ENCODE measurements at places on chromosomes 1 and 21.
A peak's percentile ranks its signal among the peaks of the same experiment; 100 is the strongest.

GRCh38 chr1:31924839-31925238, 13.3 kb downstream of the PTP4A2 start:
- DNase-seq: no peak

GRCh38 chr1:163069142-163069541, at the start of gene RGS4:
TSS of gene RGS4 (plus strand) at chr1:163069361. CDS start at chr1:163069485, 124 bp downstream.
- DNase-seq: peak; percentile 63

DNA sequence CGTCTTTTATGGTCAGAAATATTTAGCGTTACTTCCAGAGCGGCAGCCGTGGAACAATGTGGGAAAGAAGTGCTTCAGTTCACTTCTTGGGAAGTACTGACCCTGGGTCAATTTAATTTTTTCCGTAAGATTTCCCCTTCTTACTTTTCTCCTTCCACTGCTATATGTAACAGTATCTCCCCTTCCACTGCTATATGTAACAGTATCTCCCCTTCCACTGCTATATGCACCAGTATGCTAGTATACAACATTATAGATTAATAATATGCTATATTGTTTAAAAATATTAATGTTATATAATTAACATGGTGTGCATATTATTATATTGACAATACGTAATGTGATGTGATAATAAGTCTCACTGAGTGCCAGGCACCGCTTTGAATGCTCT, 69.7 kb upstream of the ERG start:
- DNase-seq: no peak

DNA sequence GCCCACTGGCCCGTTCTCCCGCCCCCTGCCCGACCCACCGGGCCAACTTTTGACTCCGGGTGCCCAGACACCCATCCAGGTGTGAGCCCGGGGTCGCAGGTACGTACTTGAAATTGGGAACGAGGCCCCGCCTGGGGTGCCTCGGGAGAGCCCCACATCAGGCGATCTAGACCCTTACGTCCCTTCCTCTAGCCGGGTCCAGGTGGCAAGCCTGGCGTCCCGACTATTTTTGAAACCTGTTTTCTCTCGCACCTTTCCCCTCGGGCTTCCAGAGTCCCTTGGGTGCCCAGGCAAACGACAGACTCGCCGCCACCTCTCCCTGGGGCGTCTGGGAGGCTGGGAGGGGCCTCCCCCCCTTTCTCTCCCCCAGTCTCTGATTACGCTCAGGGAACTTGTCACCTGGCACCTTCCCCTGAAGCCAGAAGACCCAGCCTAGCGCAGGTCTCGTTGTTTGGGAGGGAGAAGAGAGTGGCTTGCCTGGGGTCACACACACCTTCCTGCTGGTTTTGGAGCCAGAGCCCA, 898 bp downstream of the LDLRAP1 start:
- no peak for DNase-seq

DNA sequence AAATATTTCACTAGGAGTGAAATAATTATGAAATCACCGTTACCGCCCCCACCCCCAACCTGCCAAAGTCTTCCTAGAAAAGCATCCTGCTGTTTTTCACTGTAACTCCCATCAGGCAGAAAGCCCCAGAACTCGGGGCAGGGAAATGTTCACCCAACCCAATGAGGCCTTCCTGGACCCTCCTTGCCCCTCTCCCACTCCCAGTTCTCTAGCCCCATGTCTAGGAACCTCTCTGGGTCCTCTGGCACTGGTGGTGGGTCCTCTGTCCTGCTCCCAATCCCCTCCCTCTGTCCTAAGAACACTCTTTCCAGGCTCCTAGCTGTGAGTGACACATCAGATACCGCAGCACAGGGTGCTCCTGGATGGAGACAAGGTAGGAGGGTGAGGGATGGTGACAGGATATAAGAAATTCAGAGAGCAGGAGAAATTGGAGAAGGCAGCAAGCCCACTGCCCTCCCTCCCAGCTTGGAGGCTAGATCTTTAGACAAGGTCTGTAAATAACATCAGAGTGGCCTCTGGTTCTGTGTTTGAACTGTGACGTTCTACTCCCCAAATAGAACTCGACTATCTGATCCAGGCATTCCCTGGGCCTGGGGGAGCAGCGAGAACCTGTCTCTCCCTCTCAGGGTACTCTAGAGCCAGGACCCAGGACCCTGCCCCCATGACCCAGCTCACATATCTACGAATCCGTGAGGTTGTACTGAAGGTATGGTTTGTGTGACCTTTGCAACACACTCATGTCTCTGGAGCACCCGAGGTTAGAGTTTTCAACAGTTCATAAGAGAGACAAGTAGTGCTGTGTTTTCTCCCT, 23.3 kb upstream of the BTG2 start:
- no peak for DNase-seq

GRCh38 chr1:24526940-24527542, 24.4 kb downstream of the RCAN3 start:
- no peak for DNase-seq

DNA sequence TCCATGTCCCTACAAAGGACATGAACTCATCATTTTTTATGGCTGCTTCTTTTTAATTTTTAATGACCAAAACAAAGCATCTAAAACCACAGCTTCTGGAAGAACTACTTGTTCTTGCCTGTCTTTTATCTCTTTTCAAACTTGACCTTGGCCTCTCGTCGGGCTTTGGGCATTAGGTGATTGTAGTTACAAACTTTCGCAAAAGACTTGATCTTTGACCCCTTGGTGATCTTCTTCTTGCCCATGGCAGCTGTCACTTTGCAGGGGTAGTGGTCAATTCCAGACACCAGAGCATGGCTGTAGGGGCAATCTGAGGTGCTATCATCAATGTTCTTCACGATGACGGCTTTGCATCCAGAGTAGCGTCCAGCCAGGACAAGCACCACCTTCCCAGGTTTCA, 67.8 kb downstream of the EPB41 start:
- DNase-seq: no peak

DNA sequence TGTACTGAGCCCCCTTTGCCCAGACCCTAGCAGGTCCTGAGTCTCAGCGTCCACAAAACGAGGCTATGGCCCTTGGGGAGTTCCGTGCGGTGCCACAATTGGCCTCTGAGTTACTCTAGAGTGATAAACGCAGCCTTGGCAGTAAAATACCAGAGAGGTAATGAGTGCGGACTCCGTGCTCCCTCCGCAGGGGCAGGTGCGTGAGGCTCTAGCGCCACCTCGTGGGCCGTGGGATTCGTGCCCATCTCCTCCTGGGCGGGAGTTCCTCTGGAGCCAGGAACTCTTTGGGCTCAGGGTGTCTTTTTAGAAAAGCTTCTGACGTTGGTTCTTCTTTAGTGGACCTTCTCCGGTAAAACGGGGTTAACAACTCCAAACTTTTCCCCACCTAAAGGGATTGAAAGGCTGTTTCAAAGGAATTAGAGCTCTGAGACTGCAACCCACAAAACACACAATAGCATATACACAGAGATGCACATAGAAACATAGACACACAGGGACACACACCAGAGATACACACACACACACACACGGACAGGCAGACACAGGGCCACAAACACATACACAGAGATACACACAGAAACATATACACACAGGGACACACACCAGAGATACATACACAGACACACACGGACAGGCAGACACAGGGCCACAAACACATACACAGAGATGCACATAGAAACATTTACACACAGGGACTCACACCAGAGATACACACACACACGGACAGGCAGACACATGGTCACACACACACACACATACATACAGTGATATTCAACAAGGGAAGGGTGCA, 99.4 kb downstream of the KCNJ15 start:
- DNase-seq: peak; percentile 83

GRCh38 chr1:96524100-96524499, 197.5 kb upstream of the PTBP2 start:
- DNase-seq: no peak

- no peak for DNase-seq
Measured at GRCh38 chr1:217072926-217073325, 349.7 kb upstream of the ESRRG start.

- DNase-seq: no peak
Measured at GRCh38 chr21:39504230-39504629, 52.5 kb downstream of the SH3BGR start.

DNA sequence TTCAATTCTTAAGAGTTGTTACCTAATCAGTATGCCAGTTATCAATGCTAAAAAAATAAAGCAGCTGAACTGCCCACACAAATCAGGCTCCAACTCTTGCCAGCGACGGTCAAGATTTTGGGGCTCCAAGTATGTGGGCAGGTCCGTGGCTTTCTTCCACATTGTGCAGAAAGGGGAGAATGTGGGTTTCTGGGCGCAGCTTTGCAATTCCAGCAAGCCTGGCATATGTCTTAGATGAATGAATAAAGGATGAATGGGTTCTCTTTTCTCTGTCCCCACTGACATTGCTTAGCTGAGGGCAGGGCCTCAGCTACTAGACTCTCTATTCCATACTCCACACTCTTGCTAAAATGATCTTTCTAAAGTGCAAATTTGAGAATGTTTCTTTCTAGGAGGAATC, 42.4 kb downstream of the NENF start:
- no peak for DNase-seq

DNA sequence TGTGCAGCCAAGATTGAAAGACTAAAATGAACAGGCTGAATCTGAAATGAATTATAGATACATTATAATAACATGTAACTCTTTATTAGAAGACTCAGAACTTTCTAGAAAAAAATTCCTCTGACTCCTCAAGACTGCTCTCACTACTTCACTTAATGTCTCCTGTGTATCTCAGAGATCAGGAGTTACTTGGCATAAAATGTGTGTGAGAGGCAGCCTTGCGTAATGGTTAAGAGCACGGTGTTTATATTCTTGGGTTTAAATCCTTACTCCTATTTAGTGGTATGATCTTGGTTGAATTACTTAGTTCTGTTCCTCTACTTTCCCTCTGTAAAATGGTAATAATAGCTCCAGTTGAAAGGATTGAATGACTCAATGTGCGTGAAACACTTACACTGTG, 634.9 kb downstream of the LTN1 start:
- DNase-seq: no peak

DNA sequence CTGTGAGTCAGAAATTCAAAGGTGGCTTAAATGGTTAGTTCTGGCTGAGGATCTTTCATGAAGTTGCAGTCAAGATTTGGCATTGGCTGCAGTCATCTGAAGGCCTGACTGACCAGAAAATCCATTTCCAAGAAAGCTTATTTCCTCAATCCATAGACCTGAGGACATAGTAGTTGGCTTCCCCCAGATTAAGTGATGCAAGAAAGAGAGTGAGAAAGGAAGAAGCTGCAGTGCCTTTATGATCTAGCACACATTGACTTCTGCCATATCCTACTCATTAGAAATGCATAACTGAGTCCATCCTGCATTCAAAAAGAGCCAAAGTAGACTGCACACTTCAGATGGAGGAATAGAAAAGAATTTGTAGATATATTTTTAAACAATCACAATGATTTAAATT, 222.6 kb downstream of the COL24A1 start:
- DNase-seq: no peak

GRCh38 chr1:241527146-241527545, 5.0 kb upstream of the KMO start:
- no peak for DNase-seq

GRCh38 chr1:105137543-105138457, 1388.1 kb downstream of the AMY1C start:
- DNase-seq: no peak

DNA sequence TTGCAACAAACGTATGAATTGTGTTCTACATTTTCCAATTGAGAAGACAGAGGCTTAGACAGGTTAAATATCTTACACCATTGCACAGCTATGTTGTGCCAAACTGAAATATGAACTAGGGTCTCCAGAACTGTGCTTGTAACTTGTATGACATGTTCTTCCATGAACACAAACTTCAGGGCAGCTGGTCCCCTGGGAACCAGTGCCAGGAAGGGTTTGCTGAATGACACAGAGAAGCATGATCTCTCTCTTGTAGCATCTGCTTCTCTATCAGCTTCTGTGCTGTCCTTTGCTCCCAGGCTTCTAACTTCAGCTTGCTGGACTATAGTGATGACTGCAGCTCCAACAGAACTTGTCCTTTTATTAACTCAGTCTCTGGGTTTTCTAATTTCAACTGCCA, 385.5 kb downstream of the SIPA1L2 start:
- no peak for DNase-seq

DNA sequence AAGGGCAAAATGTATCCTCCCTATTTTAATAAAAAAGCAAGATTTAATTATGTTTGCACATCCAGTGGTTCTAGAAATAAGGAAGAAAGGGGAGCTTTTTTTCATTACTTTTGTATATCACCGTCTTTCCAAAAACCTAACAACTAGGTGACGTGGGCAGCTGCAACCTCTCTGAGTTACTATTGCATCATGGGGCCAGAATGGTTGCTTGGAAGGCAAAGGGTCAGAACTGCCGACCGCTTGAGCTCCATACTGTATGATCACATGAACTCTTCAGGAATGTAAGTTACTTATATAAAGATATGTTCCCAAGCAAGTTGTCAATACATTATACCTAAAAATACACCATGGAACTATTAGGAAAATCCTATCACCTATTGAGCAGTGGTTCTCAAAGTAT, 85.6 kb upstream of the HIVEP3 start:
- no peak for DNase-seq

- no peak for DNase-seq
Measured at GRCh38 chr1:151661751-151662150, 49.9 kb downstream of the SNX27 start.

- DNase-seq: no peak
Measured at GRCh38 chr1:3713840-3714239, 38.4 kb upstream of the CCDC27 start.

GRCh38 chr1:46761740-46762139, 37.1 kb upstream of the CYP4B1 start:
- no peak for DNase-seq

DNA sequence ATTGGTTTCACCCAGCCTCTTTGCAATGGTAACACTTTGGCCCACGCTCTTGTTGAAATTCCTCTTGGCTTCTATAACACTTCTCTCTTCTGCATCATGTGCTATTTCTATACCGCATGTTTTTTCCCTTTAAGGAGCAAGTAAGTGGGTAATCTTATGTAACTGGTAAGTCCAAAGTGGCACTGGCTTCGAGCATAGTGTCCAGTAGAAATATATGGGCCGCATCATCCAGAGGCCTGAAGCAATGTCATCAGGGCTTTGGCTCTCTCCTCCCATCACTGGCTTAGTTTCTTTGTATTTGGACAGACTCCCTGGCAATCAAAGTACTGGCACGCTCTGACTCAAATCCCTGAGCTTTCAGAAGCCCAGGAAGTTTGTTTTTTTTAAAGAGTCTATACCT, 17.5 kb downstream of the CHML start:
- no peak for DNase-seq

DNA sequence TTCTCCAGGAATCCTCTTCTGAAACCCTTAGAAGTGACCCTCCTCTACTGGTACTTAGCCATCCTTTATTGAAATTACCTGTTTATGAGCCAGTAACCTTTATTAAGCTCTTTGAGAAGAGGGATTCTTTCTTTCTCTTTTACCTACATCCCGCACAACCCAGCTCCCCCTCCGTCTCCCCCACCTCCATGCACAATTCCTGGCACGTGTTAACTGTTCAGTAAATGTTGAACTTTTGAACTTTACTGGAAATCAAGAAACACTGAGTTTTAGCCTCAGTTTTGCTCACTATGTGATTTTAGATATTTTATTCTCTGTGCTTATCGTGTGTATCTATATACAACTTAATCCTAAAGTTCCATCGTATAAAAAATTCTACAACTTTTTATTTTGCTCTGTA, 1.8 kb downstream of the TMED5 start:
- no peak for DNase-seq

- peak; percentile 87 for DNase-seq
Measured at GRCh38 chr1:212665241-212666115, 34.2 kb downstream of the BATF3 start.

All from left cardiac atrium (tissue), 4 donors.